Spinal cord (tissue), 10 donors: ENCODE measurements at places on chromosomes 13 and 19. TPM values are rescaled to one million over a fixed set of nuclear protein-coding genes. Genes with fewer than 3 reads are reported as not detected.

The ZNF208 gene
- 33.0 TPM for total RNA-seq

DNA sequence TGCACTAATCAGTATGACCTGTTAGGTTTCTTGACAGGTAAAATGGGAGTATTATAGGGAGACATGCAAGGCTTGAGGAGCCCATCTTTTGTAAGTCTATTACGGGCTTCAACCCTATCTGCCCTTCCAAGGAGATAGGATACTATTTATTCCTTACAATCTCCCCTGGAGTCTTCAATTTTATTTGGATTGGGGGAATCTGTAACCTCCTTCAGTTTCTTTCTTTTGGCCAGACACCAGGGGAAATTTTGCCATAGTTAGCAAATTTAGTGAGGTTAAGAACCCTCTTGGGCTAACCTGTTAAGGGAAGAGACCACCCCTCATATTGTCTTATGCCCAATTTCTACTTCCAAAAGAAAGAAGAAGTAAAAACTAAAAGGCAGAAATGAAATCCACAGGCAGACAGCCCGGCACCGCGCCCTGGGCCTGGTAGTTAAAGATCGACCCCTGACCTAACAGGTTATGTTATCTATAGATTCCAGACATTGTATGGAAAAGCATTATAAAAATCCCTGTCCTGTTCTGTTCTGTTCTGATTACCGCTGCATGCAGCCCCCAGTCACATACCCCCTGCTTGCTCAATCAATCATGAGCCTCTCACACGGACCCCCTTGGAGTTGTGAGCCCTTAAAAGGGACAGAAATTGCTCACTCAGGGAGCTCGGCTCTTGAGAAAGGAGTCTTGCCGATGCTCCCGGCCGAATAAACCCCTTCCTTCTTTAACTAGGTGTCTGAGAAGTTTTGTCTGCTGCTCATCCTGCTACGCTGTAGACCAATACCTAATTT, 39.6 kb upstream of the CD177 start:
- no peaks in the 10 kb centered on the region for H3K27me3 ChIP-seq
- no peaks in the 10 kb centered on the region for H3K4me1 ChIP-seq
- DNase-seq = no peak
- no peak overlapping the region for H3K4me3 ChIP-seq

DNA sequence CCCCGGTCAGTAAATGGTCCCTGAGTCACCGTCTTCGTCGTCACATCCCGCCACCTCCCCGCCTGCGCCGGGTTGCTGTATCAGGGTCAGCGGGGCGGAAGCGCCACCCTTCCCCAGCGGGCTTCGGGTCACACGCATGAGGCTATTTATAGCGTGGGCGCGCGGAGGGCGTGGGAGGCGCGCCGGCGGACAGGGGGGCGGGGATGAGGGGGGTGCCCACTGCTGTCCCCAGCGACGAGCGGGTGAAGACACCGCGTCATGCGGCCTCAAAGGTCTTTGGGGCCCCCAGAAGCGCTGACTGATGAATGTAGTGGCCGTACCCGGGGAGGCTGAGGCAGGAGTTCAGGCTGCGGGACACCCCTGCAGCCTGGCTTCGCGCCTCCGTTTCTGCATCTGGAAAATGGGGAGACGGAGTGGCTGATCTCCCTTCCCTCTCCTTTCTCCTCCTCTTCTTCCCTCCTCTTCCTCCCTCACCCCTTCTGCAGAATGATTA, 7.9 kb downstream of the UNC13A start:
- no peaks in the 10 kb centered on the region for H3K36me3 ChIP-seq
- no peak overlapping the region for H3K27ac ChIP-seq
- DNase-seq = no peak

GRCh38 chr13:99265821-99266426, 7.7 kb upstream of the GPR18 start:
- peaks cover 3% of the 10 kb centered on the region for H3K36me3 ChIP-seq
- H3K27ac ChIP-seq = no peak overlapping the region
- no peak overlapping the region for H3K4me3 ChIP-seq

- no peak overlapping the region for H3K4me3 ChIP-seq
- no peak overlapping the region for H3K27ac ChIP-seq
- peaks cover 22% of the 10 kb centered on the region for H3K4me1 ChIP-seq
- no peaks in the 10 kb centered on the region for H3K36me3 ChIP-seq
- H3K27me3 ChIP-seq = no peaks in the 10 kb centered on the region
Observed at GRCh38 chr19:50371914-50372475, 4.3 kb upstream of the NR1H2 start.

The TMPRSS9 gene
- total RNA-seq = 0.59 TPM

- H3K27me3 ChIP-seq = peaks cover 5% of the 10 kb centered on the region
- H3K27ac ChIP-seq = no peak overlapping the region
- no peaks in the 10 kb centered on the region for H3K4me1 ChIP-seq
Observed at GRCh38 chr19:39679056-39679790, 23.5 kb downstream of the LGALS16 start.

DNA sequence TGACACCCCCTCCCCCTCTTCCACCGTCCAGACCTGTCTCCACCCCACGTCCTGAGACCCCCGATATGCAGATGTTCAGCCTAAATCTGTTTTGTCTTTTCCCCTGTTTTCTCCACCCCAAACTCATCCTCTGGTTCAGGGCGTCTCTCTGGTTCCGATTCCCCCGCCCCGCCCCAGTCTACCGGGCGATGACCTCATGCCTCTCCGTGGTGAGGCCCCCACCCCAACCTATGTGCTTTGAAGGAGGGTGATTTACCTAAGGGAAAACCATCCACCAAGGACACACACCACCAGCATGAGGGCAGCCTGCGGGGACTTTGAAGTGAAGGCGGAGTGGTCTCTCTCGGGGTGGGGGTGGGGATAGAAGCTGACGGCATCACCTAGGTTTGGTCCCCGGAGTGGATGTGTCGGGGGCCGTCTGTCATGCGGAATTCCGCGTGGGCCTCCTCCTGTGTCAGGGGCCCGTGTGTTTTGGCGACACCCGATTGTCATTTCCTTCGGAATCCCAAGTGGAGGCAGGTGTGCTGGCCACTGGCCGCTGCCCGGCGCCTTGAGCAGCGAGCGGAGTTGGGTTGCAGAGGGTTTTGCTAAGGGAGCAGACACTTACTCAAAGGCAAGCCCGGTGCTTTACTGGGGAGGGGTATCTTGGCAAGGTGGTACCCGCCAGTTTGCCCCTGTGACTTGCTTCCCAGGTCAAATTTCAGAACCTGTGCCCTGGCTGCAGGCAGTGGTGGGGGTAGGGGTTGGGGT, 1.4 kb downstream of the FZR1 start:
- DNase-seq = no peak
- peaks cover 48% of the 10 kb centered on the region for H3K36me3 ChIP-seq
- H3K4me3 ChIP-seq = peak overlapping the region; percentile 86
- peaks cover 59% of the 10 kb centered on the region for H3K4me1 ChIP-seq
- no peaks in the 10 kb centered on the region for H3K27me3 ChIP-seq
- peak overlapping the region; percentile 4 for H3K27ac ChIP-seq

GRCh38 chr13:95533545-95534160, 18.9 kb upstream of the CLDN10 start:
- H3K27me3 ChIP-seq = no peaks in the 10 kb centered on the region
- no peak overlapping the region for H3K4me3 ChIP-seq
- no peaks in the 10 kb centered on the region for H3K36me3 ChIP-seq
- peak; percentile 73 for DNase-seq
- no peak overlapping the region for H3K27ac ChIP-seq
- H3K4me1 ChIP-seq = peaks cover 3% of the 10 kb centered on the region
